Progenitor cell of endocrine pancreas (in vitro differentiated cells): ENCODE measurements at places on chromosomes 5 and 9. TPM values are rescaled to one million over a fixed set of nuclear protein-coding genes. Genes with fewer than 3 reads are reported as not detected.

Gene SLC25A48
- total RNA-seq = 0.34 and 0.69 TPM in 2 replicates

Gene PCA3
- total RNA-seq = 0.22 and 0.31 TPM in 2 replicates

- H3K4me3 ChIP-seq = no peak overlapping the region
- DNase-seq = no peak
- H3K36me3 ChIP-seq = peaks cover 4% of the 10 kb centered on the region
- H3K27me3 ChIP-seq = no peaks in the 10 kb centered on the region
Observed at GRCh38 chr5:94345257-94345656, 273.1 kb downstream of the KIAA0825 start.

GRCh38 chr5:176530393-176530982, 6.7 kb downstream of the RNF44 start:
- H3K36me3 ChIP-seq = peaks cover 6% of the 10 kb centered on the region
- no peak overlapping the region for H3K27ac ChIP-seq
- no peak for DNase-seq
- H3K27me3 ChIP-seq = no peaks in the 10 kb centered on the region
- H3K4me3 ChIP-seq = no peak overlapping the region

GRCh38 chr5:149220750-149221149, 50.9 kb upstream of the AFAP1L1 start:
- no peak overlapping the region for H3K4me3 ChIP-seq
- DNase-seq = no peak
- peaks cover 7% of the 10 kb centered on the region for H3K4me1 ChIP-seq
- no peak overlapping the region for H3K27ac ChIP-seq
- no peaks in the 10 kb centered on the region for H3K36me3 ChIP-seq
- peaks cover 10% of the 10 kb centered on the region for H3K27me3 ChIP-seq
